ENCODE measurements at places on chromosomes 4 and X. TPM values are rescaled to one million over a fixed set of nuclear protein-coding genes. Genes with fewer than 3 reads are reported as not detected.

GRCh38 chr4:20075248-20075871 is 176.3 kb upstream of the SLIT2 start:
- no peak for DNase-seq

- DNase-seq: no peak
These were observed 430.1 kb upstream of the FGF16 start for GRCh38 chrX:77017093-77017492.

DNA sequence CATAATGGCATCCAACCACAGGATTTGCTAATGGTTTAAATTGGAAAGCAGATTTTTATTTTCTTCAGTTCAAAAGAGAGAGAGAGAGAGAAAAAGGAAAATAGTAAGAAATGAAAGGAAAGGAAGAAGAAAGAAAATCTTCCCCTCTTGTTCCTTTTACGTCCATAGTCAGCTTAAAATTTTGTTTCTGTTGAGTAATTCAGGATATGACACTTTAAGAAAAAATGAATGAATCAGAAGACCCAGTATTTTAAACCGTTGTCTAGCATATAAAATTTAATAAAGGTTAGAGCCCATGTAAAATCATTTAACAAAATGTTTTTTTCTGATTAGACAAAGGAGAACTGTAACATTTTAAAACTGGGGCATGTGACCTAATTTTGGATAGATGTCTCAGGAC is 391.8 kb upstream of the EPHA5 start:
- no peak for DNase-seq

GRCh38 chrX:30941898-30942297 is 52.8 kb upstream of the TAB3 start:
- no peak for DNase-seq

GRCh38 chr4:17552427-17552826 is 24.6 kb upstream of the LAP3 start:
- no peak for DNase-seq

DNA sequence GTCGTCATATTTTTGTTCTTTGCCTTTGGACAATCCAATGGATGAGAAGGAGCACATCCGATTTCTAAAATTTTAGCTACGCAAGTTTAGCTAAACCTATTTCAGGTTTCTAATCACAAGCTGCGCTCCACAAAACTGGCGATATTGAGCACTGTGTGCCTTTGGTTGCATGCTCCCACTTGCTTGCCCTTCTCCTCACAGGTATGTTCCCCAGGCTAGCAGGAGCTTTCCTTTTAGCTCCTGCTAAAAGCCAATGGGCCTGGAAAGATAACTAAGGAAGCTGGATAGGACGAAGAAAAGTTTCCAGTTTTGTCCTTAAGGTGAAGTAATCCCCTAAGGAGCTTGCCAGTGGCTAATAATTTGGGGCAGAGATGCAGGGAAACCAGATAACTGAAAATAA is 975.2 kb downstream of the FSTL5 start:
- no peak for DNase-seq

DNA sequence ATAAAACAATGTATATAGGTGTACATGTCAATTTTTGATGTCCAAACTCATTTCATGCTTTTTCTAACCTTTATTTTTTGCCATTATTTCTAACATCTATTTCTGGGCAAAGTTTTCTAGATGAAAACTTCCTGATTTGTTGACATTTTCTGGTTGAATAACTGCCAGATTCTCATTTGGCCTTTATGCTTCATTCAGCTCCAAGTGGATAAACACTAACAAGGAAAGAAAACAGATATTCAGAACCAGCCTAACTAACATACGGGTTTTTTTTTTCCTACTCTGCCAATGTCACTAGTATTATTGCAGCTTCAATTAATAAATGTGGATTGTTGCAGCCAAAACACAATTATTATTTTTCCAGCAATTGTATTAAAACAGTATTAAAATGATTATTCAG is 50.9 kb upstream of the RAP1GDS1 start:
- DNase-seq: no peak

DNA sequence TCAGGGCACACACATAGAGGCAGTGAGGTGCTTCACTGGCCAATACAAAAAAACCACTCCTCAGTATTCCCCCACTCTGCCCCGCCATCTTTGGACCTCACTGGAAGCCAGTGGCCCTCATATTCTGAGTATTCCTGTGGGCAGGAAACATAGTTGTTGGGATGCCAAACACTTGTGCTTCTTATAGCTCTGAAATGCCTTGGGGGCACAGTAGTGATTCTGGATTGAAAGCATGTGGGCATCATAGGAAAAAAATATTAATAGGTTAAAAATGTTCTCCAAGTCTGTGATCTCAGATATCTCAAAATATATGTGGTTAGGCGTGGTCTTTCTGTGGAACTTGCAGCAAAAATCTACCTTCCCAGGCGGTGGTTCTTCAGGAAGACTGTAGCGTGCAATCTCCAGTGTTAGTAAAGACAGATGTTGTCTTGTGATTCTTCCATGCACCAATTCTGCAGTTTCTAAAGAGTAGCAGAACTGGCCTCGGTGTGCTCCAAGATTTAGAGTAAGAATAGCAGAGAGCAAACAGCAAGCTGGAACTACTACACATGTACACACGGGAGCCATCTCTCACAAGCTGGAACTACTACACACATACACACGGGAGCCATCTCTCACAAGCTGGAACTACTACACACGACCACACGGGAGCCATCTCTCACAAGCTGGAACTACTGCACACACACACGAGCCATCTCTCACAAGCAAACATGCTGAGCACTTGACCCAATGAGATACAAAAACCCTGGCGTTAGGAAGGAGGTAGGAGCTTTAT is 8.0 kb upstream of the TENM3 start:
- DNase-seq: no peak

DNA sequence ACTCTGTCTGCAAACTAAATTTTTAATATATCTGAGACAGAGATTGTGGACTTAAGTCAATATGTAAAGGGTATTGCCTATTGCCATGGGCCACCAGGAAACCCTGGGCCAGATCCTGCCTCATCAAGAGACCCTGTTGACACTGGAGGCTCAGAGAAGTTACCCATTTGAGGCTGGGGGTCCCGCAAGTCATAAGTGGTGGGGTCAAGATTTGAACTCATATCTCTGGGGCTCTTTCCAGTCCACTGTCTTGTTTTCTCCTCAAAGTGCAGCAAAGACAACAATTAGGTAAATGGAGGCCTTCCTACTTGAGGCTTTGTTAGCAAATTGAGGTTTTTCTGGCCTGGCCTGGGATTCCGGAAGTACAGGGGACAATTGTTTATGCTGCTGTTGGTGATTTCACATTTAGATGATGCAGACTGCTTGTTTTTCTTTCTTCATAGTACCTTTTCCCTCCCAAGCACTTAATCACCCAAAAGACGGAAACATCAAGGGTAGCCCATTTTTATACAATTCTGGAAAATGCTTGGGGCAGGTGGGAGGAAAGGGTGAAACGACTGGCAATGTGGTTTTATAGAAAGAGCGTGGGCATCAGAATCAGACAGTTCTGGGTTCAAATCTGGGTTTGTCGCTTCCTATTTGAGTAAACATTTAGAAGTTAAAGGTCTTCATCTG is 160.0 kb downstream of the SMIM20 start:
- DNase-seq: no peak

PSAPL1 gene
- total RNA-seq: not detected

LNX1 gene
- 12.3 TPM for total RNA-seq

ZDHHC15 gene
- total RNA-seq: 0.05 TPM

MAGEA8 gene
- not detected for total RNA-seq

CCSER1 gene
- 0.83 TPM for total RNA-seq

Data from gastrocnemius medialis (tissue), 4 donors.